ENCODE measurements at places on chromosomes 5 and 9.

- peak; percentile 25 for DNase-seq
Observed at GRCh38 chr9:68446836-68447235, 90.4 kb downstream of the PGM5 start.

- DNase-seq: no peak
Observed at GRCh38 chr5:135461481-135462151, 9.5 kb upstream of the TIFAB start.

GRCh38 chr5:88785746-88786565 lies 97.0 kb downstream of the MEF2C start:
- peak; percentile 92 for DNase-seq

DNA sequence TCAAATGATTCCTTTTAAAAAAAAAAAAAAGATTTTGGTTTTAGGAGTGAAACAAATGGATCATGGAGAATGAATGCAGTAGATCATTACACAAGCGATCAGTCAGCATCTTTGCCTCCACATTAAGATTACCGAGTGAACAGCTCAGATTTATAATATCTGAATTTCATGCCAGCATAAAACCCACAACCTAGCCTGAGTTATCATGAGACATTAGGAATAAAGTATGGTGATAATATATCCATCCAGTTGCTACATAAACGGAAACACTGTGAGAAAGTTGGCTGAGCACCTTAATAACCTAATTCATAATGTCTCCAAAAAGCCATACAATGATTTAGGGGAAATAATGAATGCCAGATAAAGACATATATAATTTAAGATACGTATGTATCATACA lies 553.1 kb upstream of the TUSC1 start:
- DNase-seq: no peak

- no peak for DNase-seq
Observed at GRCh38 chr5:10655161-10655971, 91.5 kb downstream of the ANKRD33B start.

DNA sequence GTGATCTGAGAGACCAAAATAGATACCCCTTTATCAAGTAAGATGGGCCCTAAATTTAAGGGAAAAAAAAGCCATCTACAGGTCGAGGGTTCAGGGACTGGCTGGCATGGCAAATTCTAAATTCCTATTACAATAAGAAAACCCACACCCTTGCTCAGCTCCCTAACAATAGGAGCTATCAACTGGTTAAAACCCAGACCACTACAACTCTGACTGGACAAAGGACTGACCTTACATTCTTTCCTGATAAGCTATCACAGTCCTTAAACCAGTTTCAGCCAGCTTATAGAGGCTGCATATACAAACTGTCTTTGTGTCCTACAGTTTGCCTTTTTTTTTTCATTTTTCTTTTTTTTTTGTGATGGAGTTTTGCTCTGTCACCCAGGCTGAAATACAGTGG lies 803.6 kb downstream of the NR2F1-AS1 start:
- no peak for DNase-seq

GRCh38 chr9:37100741-37101140 lies 19.6 kb upstream of the ZCCHC7 start:
- DNase-seq: no peak

- no peak for DNase-seq
Observed at GRCh38 chr9:12863618-12864017, 88.8 kb downstream of the LURAP1L start.

GRCh38 chr5:76874088-76874581 lies 24.3 kb downstream of the S100Z start:
- no peak for DNase-seq

DNA sequence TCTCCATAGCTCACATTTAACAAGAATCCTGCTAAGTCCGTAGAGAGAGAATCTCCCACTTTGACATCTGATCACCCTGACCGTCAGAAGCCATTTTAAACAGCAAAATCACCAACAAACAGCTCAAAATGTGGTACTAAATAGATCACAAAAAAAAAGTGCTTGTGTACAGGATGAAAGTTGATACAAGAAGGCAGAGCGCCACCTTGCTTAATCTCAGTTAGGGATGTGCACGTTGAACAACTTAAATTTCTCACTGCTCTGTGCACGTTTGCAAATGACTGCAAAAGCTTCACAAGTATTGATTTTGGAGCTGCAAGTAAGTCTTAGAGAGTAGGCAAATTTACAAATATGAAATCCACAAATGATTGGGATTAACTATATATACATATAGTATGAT lies 63.1 kb upstream of the NREP start:
- no peak for DNase-seq

DNA sequence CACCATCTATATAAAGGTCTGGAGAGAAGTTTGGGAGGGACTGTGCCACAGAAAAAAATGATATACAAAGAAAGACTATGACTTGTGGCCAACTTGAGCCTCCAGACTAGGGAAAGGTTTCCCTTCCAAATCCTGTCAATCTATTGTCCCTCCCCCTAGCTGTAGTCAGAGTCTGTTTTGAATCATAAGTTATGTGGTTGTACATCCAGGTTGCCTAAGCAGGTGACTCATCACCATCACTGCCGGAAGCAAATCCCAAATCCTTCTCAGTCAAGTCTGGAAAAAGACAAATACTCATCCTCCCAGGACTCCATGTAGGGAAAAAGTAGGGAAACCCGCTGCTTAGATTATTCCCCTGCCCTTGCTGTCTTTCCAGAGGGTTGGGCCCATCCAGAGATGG lies 235.7 kb downstream of the CDK5RAP2 start:
- peak; percentile 83 for DNase-seq

DNA sequence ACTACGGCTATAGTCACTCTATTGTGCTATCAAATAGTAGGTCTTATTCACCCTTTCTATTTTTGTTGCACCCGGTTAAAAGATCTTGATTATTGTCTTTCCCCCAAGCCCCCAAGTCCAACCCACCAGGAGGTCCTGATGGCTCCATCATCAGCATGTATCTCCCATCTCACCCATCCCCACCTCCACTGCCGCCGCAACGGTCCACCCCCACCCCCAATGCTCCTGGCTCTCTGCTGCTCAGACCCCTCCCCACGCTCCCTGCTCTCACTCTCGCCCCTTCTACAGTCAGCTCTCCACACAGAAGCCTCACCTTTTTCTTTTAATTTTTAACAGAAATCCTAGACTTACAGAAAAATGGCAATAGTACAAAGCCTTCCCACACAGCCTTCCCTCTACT lies 51.5 kb upstream of the SH3PXD2B start:
- no peak for DNase-seq

DNA sequence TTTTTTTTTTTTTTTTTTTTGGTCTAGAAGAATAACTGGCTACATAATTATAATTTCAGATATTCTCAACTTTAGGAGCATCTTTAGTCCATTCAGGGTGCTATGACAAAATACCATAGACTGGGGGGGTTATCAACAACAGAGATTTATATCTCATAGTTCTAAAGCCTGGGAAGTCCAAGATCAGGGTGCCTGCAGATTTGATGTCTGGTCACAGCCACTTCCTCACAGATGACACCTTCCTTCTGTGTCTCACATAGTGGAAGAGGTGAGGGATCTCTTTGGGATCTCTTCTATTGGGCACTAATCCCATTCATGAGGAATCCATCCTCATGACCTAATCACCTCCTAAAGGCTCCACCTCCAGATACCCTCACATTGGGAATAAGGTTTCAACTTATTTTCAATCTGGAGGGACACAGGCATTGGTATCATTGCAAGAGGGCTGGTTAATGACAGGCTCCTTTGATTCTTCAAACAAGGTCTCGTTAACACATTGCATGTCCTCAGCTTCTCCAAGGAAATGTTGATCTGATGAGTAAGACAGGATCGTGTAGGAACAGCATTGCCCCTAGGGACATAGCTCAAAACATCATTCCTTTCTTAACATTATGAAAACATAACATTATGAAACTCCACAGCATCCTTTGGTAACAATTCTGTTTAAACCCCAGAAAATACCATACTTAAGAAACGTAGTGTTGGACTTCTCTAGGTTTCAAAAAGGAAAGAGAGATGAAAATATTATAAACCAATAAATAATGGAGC lies 372.4 kb downstream of the SEMA5A start:
- peak; percentile 81 for DNase-seq

GRCh38 chr5:1197876-1198666 lies 3.3 kb upstream of the SLC6A19 start:
- DNase-seq: no peak

DNA sequence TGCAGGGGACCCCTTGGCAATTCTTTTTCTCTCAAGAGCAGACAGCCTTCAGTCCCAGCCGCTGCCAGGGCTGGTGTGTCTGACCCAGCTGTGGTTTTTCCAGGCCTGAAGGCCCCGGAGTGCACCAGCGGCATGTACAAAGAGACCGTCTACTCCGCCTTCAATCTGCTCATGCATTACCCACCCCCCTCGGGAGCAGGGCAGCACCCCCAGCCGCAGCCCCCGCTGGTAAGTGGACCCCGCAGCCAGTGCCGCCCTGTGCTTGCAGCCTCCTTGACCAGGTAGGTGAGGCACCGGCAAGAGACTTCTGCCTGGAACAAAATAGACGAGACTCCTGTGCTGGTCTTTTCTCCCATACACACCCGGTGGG lies 1.3 kb downstream of the TCF7 start:
- DNase-seq: peak; percentile 30

- no peak for DNase-seq
Observed at GRCh38 chr9:23674016-23674585, 151.9 kb downstream of the ELAVL2 start.

DNA sequence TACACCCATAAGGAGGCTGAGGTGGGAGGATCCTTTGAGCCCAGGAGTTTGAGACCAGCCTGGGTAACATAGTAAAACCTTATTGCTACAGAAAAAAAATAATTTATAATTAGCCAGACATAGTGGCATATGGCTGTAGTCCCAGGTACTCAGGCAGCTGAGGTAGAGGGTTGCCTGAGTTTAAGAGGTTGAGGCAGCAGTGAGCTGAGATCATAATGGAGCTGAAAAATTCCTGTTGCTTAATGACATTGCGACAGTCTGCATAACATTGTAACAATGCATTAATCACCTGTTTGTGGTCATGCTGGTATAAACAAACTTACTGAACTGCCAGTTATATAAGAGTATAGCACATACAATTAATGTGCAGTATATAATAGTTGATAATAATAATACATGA lies 214.2 kb downstream of the TRIM32 start:
- no peak for DNase-seq

- no peak for DNase-seq
Observed at GRCh38 chr5:64149268-64149667, 16.4 kb upstream of the RNF180 start.

GRCh38 chr5:87877023-87877422 lies 391.6 kb downstream of the TMEM161B start:
- no peak for DNase-seq

DNA sequence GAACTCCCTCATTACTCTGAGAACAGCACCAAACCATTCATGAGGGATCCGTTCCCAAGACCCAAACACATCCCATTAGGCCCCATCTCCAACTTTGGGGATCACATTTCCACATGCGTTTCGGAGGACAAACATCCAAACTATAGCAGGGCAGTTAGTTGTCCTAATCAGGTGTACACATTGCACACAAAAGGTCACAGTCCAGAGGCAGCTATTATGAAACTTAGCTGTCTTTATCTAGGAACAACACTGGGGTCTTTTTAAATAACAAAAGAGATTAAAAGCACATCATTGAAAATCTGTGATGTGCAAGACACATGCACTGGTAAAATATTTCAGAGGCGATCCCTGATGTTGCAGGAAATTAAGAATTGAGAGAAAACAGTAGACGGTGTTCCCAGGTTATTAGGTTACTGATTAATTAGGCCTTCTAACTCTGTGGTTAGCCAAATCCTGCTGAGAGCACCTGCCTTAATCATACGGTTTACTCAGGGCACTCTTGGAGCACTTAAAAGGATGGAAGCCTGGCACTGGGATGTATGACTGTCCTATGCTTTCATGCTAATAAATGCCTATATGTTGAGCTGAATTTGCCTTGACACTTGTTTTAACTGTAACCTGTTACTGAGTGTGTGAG lies 1574.5 kb upstream of the WWC1 start:
- no peak for DNase-seq

GRCh38 chr5:158707534-158707933 lies 392.2 kb downstream of the EBF1 start:
- DNase-seq: no peak

GRCh38 chr9:70485273-70485858 lies 70.9 kb upstream of the KLF9 start:
- peak; percentile 27 for DNase-seq

DNA sequence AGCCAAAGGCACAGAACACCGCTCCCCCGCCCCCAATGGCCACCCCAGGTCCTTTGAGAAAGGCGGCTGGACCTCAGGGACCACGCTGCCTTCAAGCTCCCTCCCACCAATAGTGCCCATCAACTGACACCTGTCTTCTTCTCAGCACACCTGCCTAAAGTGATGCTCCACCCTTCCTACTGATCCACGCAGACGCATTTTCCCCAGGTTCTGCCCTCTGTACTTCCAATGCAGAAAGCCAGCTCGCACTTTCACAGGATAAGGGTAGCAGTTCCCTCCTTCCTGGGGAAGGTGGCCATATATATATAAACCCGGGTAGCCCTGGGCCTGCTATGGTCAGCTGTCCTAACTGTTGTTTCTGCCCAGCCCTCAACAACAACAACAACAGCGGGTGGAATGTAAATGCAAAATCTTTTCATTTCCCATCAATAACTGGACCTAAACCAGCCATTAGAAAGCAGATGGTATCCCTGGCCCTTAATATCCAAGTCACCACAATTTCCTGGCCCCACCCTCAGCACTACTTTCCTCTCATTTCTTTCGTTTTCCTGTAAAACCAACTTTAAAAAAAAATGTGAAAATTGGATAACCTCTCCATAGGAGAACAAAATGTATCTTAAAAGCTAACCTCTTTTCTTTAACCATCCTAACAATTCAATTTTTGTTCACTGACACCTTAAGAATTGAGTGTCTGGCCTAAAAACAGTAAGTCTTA lies 1.7 kb downstream of the GOLM1 start:
- no peak for DNase-seq

DNA sequence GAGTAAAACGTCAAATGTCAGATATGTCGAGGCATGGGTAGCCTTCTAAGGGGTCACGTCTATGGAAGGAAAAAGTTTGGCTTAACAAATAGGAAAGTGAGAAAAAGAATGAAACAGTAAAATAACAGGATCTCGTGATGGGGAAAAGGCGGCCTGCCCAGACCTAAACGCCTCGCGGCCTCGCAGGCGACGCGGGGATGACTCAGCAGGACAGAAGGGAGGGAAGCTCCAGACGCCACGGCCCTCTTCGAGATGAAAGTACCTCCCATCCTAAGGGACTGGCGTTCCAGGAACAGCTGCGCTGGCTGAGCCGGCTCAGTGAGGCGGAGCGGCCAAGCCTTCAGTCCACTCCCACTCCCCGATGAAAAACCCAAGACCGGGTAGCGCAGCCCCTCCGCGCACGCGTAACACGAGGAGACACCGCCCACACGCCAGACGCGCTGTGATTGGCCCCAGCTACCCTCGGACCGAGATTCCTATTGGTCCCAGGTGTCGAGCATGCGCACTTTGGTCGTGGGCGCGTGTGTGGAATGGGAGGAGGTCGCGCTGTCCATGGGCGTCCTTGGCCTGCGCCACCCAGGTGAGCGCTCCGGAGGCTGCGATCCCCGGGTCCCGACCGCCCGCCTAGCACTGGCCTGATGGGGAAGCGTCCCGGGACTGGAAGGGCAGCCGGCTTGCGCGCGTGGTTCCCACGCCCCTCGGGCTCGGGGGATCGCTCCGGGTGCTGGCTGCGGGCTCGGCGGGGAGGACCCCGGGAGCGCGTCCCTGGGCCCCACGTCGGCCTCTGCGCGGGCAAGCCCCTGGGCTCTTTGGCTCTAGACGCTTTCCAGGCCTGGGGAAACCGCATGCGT lies 588.5 kb downstream of the MTRR start:
- peak; percentile 99 for DNase-seq

- DNase-seq: no peak
Observed at GRCh38 chr9:25700430-25700829, 22.2 kb upstream of the TUSC1 start.
